ENCODE measurements at places on chromosomes 12 and 14. TPM values are rescaled to one million over a fixed set of nuclear protein-coding genes. Genes with fewer than 3 reads are reported as not detected.

DNA sequence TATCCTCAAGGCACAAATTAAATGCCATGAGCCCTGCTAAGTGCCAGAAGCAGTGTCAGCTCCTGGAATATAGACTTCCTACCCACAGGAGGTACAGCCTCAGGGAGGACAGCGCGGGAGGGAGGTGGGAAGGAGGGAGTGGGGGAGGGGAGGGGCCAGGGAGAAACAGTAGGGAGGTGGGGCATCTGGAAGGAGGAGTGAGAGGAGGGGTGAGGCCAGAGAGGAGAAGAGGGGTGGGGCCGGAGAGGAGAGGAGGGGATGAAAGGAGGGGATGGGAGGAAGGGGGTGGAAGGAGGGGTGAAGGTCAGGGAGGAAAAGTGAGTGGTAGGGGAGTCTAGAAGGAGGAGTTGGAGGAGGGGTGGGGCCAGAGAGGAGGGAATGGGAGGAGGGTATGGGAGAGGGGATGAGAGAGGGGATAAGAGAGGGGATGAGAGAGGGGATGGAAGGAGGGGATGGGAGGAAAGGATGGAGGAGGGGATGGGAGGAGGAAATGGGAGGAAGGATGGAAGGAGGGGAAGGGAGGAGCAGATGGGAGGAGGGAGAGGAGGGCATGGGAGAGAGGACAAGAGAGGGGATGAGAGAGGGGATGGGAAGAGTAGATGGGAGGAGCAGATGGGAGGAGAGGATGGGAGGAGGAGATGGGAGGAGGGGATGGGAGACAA lies 9.2 kb upstream of the CCDC197 start:
- DNase-seq, result no peak

- DNase-seq, result no peak
Measured at GRCh38 chr12:50784501-50784900, 20.6 kb downstream of the ATF1 start.

Gene KLHDC1
- total RNA-seq, result 9.8 TPM

Gene MUCL1
- not detected for total RNA-seq
